ENCODE measurements at places on chromosomes 1 and 21. TPM values are rescaled to one million over a fixed set of nuclear protein-coding genes. Genes with fewer than 3 reads are reported as not detected.
A peak's percentile ranks its signal among the peaks of the same experiment; 100 is the strongest.

DNA sequence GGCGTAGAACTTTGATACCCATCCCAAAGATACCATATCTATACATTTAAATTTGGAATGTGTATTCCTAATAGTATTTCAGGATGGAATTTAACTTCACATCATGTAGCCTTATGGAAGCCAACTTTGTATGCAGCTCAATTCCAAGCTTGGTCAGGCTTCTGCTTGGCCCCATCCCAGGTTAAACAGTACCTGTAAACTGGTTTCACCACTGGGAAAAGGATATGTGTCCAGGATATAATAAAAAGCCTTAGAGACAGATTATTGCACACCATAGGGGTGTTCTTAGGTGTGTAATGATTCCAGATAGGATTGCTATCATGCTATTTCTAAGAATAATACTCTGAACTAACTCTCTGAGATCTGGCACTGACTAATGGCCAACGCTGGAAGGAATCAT lies 28.1 kb downstream of the ADAM30 start:
- H3K4me3 ChIP-seq: no peak overlapping the region
- H3K36me3 ChIP-seq: no peaks in the 10 kb centered on the region
- no peak overlapping the region for H3K27ac ChIP-seq
- H3K27me3 ChIP-seq: no peaks in the 10 kb centered on the region

GRCh38 chr1:103492003-103492625 lies 33.4 kb upstream of the RNPC3 start:
- H3K4me3 ChIP-seq: no peak overlapping the region
- H3K27me3 ChIP-seq: no peaks in the 10 kb centered on the region
- no peak overlapping the region for H3K27ac ChIP-seq
- no peaks in the 10 kb centered on the region for H3K36me3 ChIP-seq
- H3K4me1 ChIP-seq: no peaks in the 10 kb centered on the region

GRCh38 chr1:150267896-150268295 lies 920 bp downstream of the APH1A start:
- DNase-seq: no peak
- H3K27ac ChIP-seq: peak overlapping the region; percentile 91
- H3K4me1 ChIP-seq: peaks cover 5% of the 10 kb centered on the region
- no peaks in the 10 kb centered on the region for H3K27me3 ChIP-seq

GRCh38 chr1:36956570-36956969 lies 77.7 kb downstream of the GRIK3 start:
- DNase-seq: no peak
- no peaks in the 10 kb centered on the region for H3K4me1 ChIP-seq
- H3K27me3 ChIP-seq: no peaks in the 10 kb centered on the region
- no peak overlapping the region for H3K4me3 ChIP-seq
- H3K27ac ChIP-seq: no peak overlapping the region

DNA sequence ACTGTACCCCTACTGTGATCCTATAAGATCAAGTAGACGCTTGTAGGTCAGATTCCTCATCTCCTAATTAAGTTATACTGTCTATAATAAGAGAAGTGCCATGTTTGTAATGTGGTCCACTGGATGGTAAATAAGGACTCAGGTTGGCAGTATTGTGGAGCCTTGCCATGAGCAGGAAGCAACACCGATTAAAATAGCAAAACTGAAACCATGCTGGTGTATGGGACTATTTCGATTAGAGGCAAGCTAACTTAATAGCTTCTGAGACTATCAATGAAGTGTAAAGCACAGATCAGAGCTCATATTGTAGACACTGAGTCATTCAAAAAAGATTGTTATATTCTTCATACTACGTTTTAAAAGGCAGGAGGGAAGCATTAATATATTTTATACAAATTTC lies 348.8 kb downstream of the HHAT start:
- no peaks in the 10 kb centered on the region for H3K36me3 ChIP-seq
- no peak for DNase-seq
- no peak overlapping the region for H3K4me3 ChIP-seq
- no peaks in the 10 kb centered on the region for H3K4me1 ChIP-seq
- no peak overlapping the region for H3K27ac ChIP-seq

DNA sequence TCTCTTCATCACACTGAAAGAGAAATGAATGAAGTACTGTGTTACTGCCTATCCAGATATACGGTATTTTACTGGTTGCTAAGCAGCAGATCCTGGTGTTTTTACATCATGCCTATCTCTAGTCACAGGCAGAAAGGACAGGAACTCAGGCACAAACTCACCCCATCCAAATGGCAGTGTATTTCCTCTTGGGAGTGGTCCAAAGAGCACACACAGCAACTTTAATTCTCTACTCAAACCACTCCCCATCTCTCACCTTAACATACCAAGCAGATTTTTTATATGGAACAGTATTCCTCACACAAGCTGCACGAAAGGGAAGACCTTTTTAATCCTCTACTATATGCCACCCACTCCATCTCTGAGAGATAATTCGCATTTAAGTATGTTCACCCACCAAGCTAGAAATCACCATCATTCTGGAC lies 27.3 kb downstream of the EIF4G3 start:
- no peak overlapping the region for H3K4me3 ChIP-seq
- no peaks in the 10 kb centered on the region for H3K27me3 ChIP-seq
- H3K4me1 ChIP-seq: no peaks in the 10 kb centered on the region

DNA sequence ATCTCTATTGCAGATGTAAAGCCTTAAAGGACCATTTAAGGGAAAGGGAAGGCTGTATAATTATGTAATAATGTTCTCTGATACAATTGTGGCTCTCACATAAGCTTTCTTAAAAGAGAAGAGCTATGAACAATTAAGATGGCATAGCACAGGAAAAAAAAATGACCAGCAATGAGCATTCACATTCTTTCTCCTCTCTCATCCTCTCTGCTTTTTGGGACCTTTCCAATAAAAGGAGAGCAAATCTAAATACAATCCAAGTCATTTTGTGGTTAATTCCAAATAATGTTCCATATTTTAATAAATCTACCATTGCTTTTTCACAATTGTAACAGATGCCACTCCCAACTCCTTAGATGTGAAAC lies 23.5 kb downstream of the SMYD3 start:
- H3K4me1 ChIP-seq: no peaks in the 10 kb centered on the region
- H3K4me3 ChIP-seq: no peak overlapping the region
- H3K27me3 ChIP-seq: no peaks in the 10 kb centered on the region
- H3K27ac ChIP-seq: no peak overlapping the region

- H3K27ac ChIP-seq: no peak overlapping the region
- no peak overlapping the region for H3K4me3 ChIP-seq
- H3K4me1 ChIP-seq: no peaks in the 10 kb centered on the region
- no peak for DNase-seq
- H3K36me3 ChIP-seq: no peaks in the 10 kb centered on the region
These were observed 4.2 kb upstream of the PMVK start for GRCh38 chr1:154940651-154941194.

- no peaks in the 10 kb centered on the region for H3K36me3 ChIP-seq
- H3K4me3 ChIP-seq: peak within 1 kb of the TSS; percentile 20
- H3K27me3 ChIP-seq: peaks cover 17% of the 10 kb centered on the region
- DNase-seq: no peak
- H3K4me1 ChIP-seq: no peaks in the 10 kb centered on the region
These were observed at the start of gene SYT2 for GRCh38 chr1:202710070-202711045. TSS of gene SYT2 (minus strand) at chr1:202710454. CDS start at chr1:202605772, 104,682 bp downstream.

DNA sequence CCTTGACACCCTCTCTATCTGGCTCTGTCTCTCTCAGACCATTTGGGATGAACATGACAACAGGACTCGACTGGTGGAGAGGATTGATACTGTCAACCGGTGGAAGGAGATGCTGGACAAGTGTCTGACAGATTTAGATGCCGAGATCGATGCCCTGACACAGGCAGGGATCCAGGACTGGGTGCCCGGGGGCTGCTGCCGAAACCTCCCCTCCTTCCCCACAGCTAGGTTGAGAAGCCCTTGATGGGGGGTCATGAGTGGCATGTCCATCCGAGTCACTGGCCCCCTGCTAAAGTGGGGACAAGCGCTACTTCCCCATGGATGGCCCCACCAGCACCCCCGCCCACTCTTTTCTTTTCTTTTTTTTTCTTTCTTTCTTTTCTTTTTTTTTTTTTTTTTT lies 1.2 kb downstream of the TEKT2 start:
- no peak for DNase-seq
- H3K36me3 ChIP-seq: no peaks in the 10 kb centered on the region
- no peak overlapping the region for H3K27ac ChIP-seq
- H3K27me3 ChIP-seq: no peaks in the 10 kb centered on the region
- H3K4me3 ChIP-seq: no peak overlapping the region
- no peaks in the 10 kb centered on the region for H3K4me1 ChIP-seq

GRCh38 chr1:36411674-36412648 lies 14.3 kb upstream of the LSM10 start:
- H3K4me1 ChIP-seq: no peaks in the 10 kb centered on the region
- no peak for DNase-seq
- H3K27ac ChIP-seq: no peak overlapping the region
- no peak overlapping the region for H3K4me3 ChIP-seq

- H3K4me1 ChIP-seq: no peaks in the 10 kb centered on the region
- H3K36me3 ChIP-seq: no peaks in the 10 kb centered on the region
- no peaks in the 10 kb centered on the region for H3K27me3 ChIP-seq
- H3K27ac ChIP-seq: no peak overlapping the region
- no peak for DNase-seq
These were observed 14.3 kb downstream of the SMG5 start for GRCh38 chr1:156268336-156268735.

GRCh38 chr1:37478890-37479254 lies 4.5 kb downstream of the ZC3H12A start:
- no peak for DNase-seq
- peak overlapping the region; percentile 86 for H3K4me3 ChIP-seq
- no peaks in the 10 kb centered on the region for H3K27me3 ChIP-seq
- peaks cover 34% of the 10 kb centered on the region for H3K36me3 ChIP-seq
- H3K27ac ChIP-seq: peak overlapping the region; percentile 98

- no peak for DNase-seq
- no peak overlapping the region for H3K27ac ChIP-seq
- no peaks in the 10 kb centered on the region for H3K36me3 ChIP-seq
These were observed 79.5 kb downstream of the DISP1 start for GRCh38 chr1:222894331-222894730.

DNA sequence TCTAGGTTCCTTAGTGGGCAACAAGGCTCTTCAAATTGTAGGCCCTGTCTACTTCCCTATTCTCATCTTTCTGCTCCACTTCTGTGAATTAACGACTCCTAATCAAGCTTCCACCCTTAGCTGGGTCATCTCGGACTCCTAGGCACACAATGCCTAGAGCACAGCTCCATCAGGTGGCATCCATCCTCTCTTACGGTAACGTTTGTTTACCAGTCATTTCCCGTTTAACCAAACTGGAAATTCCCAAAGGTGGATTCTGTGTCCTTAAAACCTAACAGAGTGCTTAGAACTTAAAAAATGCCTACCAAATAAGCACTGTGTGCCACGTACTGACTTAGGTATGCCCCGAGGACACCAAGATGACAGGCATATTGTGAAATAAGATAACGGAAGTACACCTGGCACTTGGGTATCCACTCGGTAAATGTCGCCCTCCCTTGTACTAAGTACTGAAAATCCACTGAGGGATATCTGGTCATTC lies 1.5 kb downstream of the PARP1 start:
- peak overlapping the region; percentile 88 for H3K4me3 ChIP-seq
- peaks cover 20% of the 10 kb centered on the region for H3K4me1 ChIP-seq
- no peaks in the 10 kb centered on the region for H3K27me3 ChIP-seq
- peak overlapping the region; percentile 66 for H3K27ac ChIP-seq

DNA sequence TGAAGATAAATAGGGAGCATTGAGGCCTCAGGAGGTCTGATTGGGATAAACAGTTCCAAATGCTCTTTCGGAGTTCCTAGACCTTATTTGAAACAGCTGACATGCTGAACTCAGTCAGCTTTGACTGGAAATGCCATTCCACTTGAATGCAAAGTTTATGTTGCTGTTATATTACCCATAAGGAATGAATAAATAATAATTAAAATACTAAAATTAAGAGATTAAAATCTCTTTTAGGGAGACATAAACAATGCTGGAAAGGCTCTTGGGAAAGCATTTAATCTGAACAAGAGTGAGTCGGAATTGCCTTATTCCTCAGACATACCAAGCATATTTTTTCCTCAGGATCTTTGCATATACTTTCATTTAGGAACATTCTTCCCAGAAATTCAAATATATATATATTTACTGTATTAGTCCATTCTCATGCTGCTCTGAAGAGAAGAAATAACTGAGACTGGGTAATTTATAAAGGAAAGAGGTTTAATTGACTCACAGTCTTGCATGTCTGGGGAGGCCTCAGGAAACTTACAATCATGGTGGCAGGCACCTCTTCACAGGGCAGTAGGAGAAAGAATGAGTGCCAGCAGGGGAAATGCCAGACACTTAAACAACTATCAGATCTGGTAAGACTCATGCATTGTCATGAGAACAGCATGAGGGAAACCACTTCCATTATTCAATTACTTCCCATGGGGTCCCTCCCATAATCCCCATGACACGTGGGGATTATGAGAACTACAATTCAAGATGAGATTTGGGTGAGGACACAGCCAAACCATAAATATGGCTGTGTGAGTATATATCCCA lies 318.2 kb upstream of the PLXNA2 start:
- no peak for DNase-seq
- no peaks in the 10 kb centered on the region for H3K36me3 ChIP-seq
- H3K4me3 ChIP-seq: no peak overlapping the region
- H3K27ac ChIP-seq: no peak overlapping the region
- H3K4me1 ChIP-seq: no peaks in the 10 kb centered on the region
- H3K27me3 ChIP-seq: no peaks in the 10 kb centered on the region

GRCh38 chr1:204769997-204770396 lies 84.5 kb upstream of the LRRN2 start:
- H3K4me1 ChIP-seq: no peaks in the 10 kb centered on the region
- DNase-seq: no peak
- H3K27me3 ChIP-seq: peaks cover 4% of the 10 kb centered on the region
- no peak overlapping the region for H3K4me3 ChIP-seq

- H3K27me3 ChIP-seq: no peaks in the 10 kb centered on the region
- H3K4me3 ChIP-seq: no peak overlapping the region
- no peak for DNase-seq
- H3K4me1 ChIP-seq: no peaks in the 10 kb centered on the region
- no peak overlapping the region for H3K27ac ChIP-seq
These were observed 18.8 kb downstream of the TMPRSS15 start for GRCh38 chr21:18384771-18385170.

- no peaks in the 10 kb centered on the region for H3K36me3 ChIP-seq
- no peaks in the 10 kb centered on the region for H3K27me3 ChIP-seq
- DNase-seq: no peak
- no peaks in the 10 kb centered on the region for H3K4me1 ChIP-seq
- no peak overlapping the region for H3K4me3 ChIP-seq
- H3K27ac ChIP-seq: no peak overlapping the region
These were observed 47.8 kb upstream of the LRRC3 start for GRCh38 chr21:44407493-44407892.

GRCh38 chr1:195964516-195964915 lies 643.7 kb downstream of the KCNT2 start:
- H3K27me3 ChIP-seq: no peaks in the 10 kb centered on the region
- DNase-seq: no peak
- no peaks in the 10 kb centered on the region for H3K36me3 ChIP-seq
- H3K4me3 ChIP-seq: no peak overlapping the region
- H3K27ac ChIP-seq: no peak overlapping the region

- H3K4me1 ChIP-seq: no peaks in the 10 kb centered on the region
- no peaks in the 10 kb centered on the region for H3K36me3 ChIP-seq
- no peak overlapping the region for H3K27ac ChIP-seq
These were observed 186.3 kb upstream of the BRINP3 start for GRCh38 chr1:190663962-190664361.

The MPZL1 gene
- total RNA-seq: 43.3 TPM

The ITGB2 gene
- total RNA-seq: 19.6 TPM

The SLC6A9 gene
- total RNA-seq: 2.2 TPM

The ZBTB8B gene
- not detected for total RNA-seq

The OLFML3 gene
- 8.0 TPM for total RNA-seq

The INAVA gene
- total RNA-seq: 0.29 TPM

The FAM167B gene
- total RNA-seq: 4.8 TPM

The TRIM17 gene
- total RNA-seq: not detected

The TEX38 gene
- total RNA-seq: not detected

The NBPF26 gene
- 7.2 TPM for total RNA-seq

The PRKAA2 gene
- 1.5 TPM for total RNA-seq

The RUSC1 gene
- total RNA-seq: 7.5 TPM

Data from right lobe of liver (tissue), 6 donors.